ENCODE measurements at places on chromosomes 11 and 22. TPM values are rescaled to one million over a fixed set of nuclear protein-coding genes. Genes with fewer than 3 reads are reported as not detected.

The KIAA1671 gene
- 25.3 TPM for polyA plus RNA-seq

The SART1 gene
- polyA plus RNA-seq = 51.1 TPM

The KRTAP5-11 gene
- polyA plus RNA-seq = not detected

The RASSF10 gene
- 19.2 TPM for polyA plus RNA-seq

The RBMXL2 gene
- 0.08 TPM for polyA plus RNA-seq

DNA sequence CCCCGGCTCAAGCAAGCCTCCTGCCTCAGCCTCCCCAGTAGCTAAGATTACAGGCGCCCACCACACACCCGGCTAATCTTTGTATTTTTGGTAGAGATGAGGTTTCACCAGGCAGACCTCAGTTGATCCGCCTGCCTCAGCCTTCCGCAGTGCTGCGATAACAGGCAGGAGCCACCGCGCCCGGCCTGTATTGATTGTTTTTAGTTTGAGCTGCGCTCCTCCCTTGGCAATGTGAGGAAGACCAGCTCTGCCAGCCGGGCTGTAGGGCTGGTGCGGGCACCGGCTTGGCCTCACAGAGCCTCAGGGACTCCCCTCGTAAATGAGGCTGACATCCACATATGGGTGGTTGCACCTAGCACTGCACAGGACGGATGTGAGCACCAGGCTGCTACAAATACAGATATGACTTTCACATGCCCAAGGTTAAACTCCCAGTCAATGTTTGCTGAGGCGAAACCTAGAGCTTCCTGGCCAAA is 7.5 kb upstream of the SLC2A11 start:
- DNase-seq = no peak

DNA sequence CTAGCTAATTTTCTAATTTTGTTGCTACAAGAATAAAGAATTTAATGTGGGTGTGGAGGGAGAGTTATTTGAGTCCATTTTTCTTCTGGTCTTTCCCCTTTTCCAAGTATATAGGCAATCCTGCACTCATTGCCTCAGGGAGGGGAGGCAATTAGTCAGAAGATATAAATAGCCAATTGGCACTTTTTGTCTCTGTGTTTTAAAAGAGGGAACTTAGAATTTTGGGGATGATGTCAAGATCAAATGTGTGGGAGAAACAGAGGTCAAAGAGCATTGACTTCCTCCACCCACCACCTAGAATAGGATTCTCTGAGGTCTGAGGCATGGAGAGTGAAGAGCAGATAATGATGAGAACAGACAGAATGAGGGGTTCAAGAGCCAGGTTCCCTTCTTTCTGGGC is 120.3 kb upstream of the ZC3H12C start:
- no peak for DNase-seq

GRCh38 chr11:134725716-134726639 is 313.9 kb upstream of the B3GAT1 start:
- no peak for DNase-seq

DNA sequence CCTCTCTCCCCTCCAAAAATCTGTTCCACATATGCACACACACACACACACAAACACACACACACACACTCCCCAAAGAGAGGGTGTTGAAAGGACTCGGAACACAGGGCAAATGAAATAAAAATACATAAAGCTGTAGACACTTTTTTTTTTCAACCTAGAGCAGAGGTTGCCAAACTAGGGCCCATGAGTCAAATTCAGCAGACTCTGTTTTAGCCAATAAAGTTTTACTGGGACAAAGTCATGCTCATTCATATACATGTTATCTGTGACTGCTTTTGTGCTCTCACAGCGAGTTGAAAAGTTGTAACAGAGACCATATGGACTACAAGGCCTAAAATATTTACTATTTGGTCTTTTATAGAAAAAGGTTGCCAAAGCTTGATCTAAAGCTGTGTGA is 8.9 kb downstream of the IMMP1L start:
- no peak for DNase-seq

DNA sequence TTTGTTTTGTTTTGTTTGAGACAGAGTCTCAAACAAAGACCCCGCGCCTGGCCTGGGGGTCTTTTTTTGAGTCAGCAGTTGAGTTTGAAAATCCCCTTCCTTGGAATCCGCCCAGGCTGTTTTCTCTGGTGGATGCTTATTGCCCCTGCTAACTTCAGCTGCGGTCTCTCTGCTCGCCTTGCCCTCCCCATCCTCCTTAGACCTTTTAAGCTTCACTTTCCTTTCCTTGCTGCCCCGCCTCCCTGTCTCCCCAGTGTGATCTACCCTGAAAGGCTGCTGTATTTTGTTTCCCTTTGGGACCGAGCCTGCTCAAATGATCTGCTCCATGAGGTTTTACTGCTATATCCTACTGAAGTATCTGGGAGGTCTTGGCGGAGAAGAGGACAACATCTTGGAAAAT is 2.5 kb downstream of the USP18 start:
- no peak for DNase-seq

- no peak for DNase-seq
These were observed 1500.4 kb downstream of the TBC1D22A start for GRCh38 chr22:48262596-48263430.

DNA sequence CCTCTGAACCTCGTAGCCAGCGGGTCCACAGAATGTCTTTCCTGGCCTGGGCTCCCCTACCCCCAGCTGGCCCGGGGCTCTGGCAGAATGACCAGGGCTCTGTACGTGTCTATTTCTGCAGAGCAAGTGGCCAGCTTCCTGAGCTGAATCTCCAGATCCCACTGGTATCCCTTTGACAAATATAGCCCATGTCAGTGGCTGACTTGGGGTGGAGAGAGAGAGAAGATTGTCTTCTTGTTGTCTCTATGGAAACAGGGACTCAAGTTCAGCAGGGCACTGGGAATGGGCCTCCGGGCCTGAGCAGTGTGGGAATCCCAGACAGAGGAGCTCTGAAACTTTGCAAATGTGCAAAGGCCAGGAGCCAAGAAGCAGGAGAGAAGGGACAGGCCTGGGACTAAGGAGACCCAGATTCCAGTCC is 33.9 kb downstream of the ANO1 start:
- no peak for DNase-seq

- no peak for DNase-seq
These were observed 28.8 kb downstream of the TRIOBP start for GRCh38 chr22:37725551-37726240.

All from right renal pelvis (tissue), 4 donors.